CD4-positive, alpha-beta T cell (primary cell): ENCODE measurements at places on chromosomes 4 and X. TPM values are rescaled to one million over a fixed set of nuclear protein-coding genes. Genes with fewer than 3 reads are reported as not detected.

AKAP14 gene
- total RNA-seq = not detected

PNMA5 gene
- total RNA-seq = not detected

PCSK1N gene
- total RNA-seq = 4.9 TPM

ANKRD50 gene
- total RNA-seq = 0.36 TPM

ARMCX2 gene
- total RNA-seq = 3.6 TPM

CSN1S1 gene
- total RNA-seq = not detected

RAB39B gene
- 5.6 TPM for total RNA-seq

FRG2 gene
- not detected for total RNA-seq

CXCL3 gene
- 0.30 TPM for total RNA-seq

FAM3A gene
- 38.2 TPM for total RNA-seq

RASL11B gene
- 0.63 TPM for total RNA-seq

SHOX gene
- total RNA-seq = not detected

ADH6 gene
- total RNA-seq = not detected

SLC10A4 gene
- not detected for total RNA-seq
